ENCODE measurements at places on chromosomes 16 and 17.
A peak's percentile ranks its signal among the peaks of the same experiment; 100 is the strongest.

- DNase-seq, result no peak
Observed at GRCh38 chr17:49505854-49506253, 10.8 kb downstream of the NGFR start.

DNA sequence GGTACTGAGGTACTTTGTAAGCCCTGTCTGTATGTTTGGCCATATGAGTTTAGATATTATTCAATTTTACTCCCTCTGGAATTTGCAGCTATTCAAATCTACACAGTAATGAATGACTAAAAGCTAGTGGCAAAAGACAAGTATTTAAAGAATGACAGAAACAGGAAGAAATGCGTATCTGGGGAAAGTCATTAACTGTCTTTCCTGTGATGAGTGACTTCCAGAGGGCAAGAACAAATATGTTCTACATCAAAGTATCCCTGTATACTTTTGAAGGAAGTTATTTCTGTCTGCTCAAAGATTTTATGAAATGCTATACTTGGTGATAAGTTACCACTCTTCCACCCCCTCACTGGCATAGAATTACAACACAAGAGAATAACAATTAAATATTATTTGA lies 489.3 kb upstream of the SOX9 start:
- DNase-seq, result peak; percentile 51

- DNase-seq, result no peak
Observed at GRCh38 chr17:13243585-13243984, 225.8 kb upstream of the ELAC2 start.

- DNase-seq, result no peak
Observed at GRCh38 chr16:17718495-17718894, 247.7 kb upstream of the XYLT1 start.

DNA sequence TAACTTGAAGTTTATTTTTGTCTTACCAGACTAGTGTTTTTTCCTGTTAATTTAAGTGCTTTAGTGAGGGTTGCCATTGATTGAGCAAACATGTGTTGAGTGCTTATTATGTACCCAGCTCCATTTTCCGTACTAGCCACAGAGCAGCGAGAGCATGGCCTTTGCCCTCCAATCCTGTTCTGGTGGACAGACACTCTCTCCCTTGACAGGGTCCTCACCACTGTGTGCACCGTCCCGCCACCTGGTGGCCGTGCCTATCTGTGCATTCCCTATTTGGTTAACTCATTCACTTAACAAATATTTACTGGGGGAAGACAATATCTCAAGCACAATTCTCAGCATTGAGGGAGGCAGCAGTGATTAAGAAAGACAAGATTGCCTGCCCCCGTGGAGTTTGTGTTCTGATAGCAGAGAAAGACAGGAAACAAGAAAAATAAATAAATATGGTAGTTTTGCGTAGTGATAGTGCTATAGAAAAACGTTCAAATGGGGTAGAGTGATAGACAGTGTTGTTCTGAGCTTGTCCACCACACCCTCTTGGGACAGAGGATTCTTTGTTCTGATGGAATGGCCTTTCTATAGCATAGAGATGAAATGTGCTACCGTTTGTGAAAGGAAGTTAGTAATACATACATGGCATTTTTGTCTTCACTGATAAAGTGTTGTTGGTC lies 13.0 kb downstream of the CDH13 start:
- peak; percentile 66 for DNase-seq

DNA sequence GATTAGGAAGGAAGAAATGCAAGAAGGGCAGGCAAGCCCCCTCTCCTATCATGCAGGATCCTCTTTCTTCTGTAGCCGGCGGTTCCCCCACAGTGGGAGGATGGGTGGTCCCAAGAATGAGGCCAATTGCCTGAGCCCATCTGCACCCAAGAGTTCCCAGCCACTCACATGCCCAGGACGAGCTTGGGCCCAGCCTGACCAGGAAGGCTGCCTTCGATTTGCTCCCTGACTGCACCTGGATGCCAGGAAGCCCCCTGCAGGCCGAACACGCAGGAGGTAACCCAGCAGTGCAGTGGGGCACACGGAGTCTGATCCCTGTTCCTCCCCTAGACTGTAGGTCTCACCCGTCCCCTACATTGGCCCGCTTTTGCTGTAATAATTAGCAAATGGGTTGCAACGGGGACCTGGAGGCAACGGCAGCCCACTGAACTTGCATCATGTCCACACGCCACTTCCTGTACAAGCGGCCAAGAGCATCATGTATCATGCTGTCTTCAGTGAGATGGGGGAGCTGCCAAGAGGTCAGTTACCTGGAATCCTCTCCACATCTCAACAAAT lies 67.5 kb downstream of the AMFR start:
- no peak for DNase-seq

Measured in A673 (cell line).